ENCODE measurements at places on chromosomes 2 and 18.
A peak's percentile ranks its signal among the peaks of the same experiment; 100 is the strongest.

GRCh38 chr2:36371928-36372391 is 16.4 kb downstream of the CRIM1 start:
- DNase-seq: no peak

GRCh38 chr2:103959174-103960128 is 894.5 kb upstream of the POU3F3 start:
- peak; percentile 75 for DNase-seq

DNA sequence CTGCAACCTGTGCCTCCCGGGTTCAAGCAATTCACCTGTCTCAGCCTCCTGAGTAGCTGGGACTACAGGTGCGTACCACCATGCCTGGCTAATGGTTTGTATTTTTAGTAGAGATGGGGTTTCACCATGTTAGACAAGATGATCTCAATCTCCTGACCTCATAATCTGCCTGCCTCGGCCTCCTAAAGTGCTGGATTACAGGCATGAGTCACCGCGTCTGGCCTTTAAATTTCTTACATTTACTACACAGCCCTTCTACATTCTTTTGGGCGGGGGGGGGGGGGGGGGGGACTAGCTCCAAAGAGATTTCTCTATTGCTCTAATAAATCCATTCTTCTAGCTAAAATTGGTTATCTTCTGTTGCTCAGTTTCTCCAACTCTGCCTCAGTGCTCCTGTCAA is 964.9 kb upstream of the ACVR2A start:
- DNase-seq: no peak

GRCh38 chr2:121061633-121062032 is 223.4 kb downstream of the TFCP2L1 start:
- no peak for DNase-seq

DNA sequence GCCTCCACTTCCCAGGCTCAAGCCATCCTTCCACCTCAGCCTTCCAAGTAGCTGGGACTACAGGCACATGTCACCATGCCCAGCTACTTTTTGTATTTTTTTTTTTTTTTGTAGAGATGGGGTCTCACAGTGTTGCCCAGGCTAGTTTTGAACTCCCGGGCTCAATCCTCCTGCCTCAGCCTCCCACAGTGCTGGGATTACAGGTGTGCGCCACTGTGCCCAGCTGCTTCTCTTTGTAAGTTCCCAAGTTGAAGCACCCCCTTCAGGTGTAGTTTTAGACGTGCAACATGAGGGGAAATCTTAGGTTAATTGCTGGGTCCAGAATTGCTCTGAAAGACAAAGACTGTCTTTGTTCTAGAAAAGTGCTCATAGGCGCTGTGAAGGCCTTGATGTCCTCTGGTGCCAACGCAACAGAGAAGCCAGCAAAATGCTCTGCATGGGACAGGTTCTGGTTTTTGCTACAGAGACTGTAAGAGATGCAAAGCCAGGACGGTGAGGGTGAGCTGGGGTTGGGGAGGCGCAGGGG is 46.6 kb downstream of the RRM2 start:
- DNase-seq: no peak

DNA sequence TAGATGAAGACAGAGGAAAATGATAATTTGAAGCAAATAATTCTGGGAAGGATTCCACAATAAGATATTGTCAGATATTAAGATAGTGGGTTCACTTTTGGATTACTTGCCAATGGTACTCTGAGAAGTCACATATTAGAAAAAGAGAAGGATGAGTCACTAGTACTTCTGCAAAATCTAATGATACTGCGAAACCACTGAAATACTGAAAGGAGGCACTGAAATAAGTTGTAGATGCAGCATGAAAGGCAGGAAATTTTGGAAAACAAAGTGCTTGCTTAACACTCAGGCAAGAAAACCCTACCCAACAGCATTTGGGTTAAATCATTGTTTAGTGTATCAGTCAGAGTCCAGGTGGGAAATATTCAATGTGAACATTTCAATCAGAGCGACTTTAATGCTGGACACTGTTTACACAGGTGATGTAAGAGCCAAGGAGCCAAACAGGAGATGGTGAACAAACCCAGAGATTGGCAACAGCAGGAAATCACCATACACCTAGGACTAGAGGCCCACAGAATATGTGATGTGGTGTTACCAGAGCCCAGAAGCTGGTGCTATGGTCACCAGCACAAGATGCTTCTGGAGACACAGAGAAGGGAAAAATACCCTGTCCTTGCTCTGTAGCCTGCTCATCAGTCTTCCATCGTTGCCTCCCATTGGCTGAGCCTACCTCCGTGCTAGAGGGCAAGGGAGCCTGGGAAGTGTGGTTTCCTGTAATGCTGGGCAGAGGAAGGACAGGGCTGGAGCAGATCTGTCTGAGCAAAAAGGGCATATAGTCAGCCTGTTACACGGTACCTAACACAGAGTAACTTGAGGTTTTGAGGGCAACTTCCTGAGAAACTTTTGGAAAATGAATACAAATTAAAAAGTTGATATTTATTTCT is 204.7 kb upstream of the ITGA4 start:
- DNase-seq: no peak

DNA sequence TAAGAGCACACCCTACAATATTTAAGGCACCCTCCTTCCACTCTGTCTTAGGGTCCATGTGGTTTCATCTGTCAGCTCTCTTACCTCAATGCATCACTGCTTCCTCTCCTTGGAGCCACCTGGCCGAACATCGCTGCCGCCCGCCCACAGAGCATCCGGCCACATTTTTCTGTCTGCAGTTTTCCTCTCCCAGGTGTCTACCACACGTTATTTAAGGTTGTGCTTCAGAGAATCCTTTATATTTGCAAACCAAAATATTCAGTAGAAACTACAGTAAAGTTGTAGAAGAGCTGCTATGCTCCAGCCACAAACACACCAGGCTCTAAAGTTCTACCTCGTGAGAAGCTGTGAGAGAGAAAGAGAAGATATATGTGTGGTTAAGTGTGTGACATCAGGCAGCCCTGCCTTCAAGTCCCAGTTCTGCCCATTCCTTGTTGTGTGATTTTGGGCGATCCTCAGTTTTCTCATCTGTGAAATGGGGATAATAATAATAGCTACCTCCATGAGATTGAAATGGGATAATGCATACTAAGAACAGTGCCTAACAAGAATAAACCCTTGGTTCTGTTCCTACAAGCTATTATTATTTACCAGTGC is 4.9 kb upstream of the STK17B start:
- no peak for DNase-seq

DNA sequence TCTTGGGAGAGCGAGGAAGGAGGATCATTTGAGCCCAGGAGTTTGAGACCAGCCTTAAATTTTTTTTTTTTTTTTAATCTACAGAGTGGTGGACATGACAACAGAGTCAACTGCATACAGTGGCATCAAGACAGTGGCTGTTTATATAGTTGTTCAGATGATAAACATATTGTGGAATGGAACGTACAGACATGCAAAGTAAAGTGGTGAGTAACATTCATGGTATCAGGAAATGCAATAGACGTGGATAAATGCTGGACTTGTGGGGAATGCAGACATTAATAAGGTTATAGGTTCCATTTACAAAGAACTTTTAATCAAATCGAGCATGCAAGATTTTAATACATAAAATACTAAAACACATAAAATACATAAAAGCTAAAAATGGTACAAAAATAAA is 11.9 kb downstream of the WDR43 start:
- no peak for DNase-seq

DNA sequence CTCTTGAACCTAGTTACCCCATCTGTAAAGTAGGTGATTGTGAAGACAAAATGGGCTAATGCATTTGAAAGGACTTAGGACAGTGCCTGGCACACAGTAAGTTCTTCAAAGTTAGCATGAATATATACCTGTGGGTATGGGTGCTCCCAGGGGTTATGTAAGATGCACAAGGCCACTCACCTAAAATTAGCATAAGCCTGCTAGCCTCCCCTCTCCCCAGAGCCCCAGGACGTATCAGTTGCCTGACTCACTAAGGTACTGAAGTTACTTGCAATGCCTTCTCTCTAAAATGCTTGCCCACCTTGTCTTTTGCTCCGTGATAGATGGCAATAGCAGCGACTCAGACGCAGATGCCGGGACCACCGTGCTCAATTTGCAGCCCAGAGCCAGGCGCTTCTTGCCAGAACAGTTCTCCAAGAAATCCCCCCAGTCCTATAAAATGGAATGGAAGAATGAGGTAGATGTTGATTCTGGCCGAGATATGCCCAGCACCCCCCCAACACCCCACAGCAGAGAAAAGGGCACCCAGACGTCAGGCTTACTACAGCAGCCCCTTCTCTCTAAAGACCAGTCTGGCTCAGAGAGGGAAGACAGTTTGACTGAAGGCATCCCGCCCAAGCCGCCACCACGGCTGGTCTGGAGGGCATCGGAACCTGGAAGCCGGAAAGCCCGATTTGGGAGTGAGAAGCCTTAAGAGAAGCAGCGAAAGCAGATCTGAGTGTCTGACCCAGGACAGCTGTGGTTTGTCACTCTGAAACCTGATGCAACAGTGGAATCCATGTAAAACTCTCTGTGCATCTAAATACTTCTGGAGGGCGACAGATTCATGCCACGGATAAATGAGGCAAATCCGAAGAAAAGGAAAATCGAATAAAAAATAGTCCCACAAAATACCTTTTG is 53.8 kb upstream of the TMEM182 start:
- no peak for DNase-seq

DNA sequence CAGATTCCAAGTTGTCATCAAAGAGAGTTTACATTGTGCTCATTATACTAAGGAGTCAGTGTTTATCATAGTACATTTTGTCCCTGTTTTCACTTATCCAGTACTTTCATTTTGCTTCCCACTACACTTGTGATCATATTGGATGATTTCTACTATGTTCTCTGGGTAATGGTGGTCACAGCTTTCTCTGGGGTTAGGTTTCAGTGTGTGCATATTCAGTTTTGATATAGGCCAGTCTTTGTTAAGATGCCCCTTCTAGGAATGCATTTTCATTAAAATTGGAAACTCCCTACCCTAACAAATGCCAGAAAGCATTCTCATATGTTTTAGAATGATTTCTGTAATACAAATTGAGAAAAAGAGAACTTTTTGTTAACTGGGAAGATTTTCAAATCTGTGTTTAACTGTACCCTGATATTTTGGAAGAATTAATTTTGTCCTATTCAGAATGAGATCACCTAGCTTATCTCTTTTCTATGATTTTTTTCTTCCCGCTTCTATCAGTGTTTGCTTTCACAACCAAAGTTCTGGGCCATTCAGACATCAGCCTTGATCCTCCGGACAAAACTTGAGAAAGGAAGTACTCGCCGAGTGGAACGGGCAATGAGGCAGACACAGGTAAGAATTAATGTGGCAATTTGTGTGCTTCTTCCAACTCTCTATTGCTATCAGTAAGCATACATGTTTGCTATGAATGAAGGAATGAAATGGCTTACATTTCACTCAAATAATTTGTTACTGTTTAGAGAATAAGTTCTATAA is 74.6 kb downstream of the TTC27 start:
- DNase-seq: no peak

- no peak for DNase-seq
Observed at GRCh38 chr2:10541775-10542432, 93.8 kb upstream of the ODC1 start.

DNA sequence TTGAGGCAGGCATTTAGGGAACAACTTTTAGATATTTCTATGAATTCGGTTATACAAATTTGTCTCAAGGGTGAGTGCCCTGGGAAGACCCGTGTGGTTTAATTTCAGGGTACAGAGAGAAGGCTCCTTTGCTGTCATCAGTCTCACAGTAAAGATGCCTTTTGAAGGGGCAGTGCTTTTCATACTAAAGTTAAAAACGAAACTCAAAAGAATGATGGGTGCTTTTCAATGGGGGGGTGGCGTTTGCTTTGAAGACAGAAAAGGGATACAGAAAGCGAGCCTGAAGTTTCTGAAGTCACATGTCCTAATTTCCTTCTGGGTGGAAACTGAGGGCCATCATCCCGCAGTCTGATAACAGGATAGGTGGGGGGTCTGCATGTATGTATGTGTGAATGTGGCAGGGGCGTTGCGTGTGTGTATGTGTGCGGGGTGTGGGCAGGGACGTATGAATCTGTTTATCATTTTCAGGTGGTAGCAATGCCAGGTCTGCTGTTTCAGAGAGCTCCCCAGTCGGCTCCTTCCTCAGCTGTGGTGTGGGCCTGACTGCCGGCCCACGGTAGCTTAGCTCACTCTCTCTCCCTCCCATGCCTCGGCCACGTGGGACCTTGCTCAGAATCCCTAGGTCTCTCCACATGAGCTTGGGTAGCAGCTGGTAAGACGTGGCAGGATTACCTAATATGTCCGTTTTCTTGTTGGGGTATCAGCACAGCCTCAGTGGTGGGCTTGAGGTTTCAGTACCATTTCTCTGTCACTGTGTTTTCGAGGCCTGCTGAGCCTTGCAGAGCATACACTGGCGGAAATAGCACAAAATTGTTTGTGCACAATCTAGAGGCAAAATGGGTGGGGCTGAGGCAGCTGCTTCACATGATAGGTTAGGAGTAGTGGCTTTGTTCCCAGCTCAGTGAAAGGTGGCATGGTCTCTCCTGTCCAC is 32.7 kb downstream of the ARHGAP25 start:
- DNase-seq: no peak

DNA sequence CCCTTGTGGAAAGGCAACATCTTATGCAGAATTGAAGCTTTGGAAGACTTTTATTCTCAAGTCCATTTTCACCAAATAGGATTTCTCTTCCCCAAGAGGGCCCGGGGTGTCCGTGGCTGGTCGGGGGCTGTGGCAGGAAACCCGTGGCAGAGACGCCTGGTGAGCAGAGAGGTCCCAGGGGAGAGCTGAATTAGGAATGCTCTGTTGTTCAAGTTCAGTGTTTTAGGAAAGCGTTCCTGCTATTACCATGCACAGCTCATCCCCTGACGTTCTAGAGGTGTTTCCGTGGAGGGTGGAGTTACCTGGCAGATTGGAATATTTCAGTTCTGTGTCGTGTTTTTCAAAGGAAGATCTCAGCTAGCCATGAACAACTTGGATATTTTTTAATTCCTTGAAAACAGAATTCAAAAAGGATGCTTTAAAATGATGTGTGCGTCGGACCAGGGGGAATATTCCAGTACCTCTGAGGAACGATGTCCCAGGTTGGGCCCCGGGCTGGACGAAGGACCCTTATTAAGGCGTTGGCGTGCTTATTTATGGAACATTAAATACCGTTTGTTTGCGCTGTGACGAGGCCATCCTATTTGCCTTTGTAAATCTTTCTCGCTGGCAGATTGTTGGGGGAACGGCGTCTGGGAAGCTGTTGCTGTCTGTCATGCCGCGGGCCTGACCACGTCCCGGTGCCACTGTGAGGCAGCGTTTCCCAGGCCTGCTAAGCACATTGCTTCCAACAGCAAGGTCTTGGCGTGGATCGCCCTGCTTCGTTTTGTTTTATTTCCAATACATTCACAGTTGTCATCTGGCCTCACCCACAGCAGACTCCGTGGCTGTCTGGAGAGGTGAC is 8.2 kb downstream of the NFATC1 start:
- no peak for DNase-seq

GRCh38 chr2:104745846-104746245 is 108.1 kb upstream of the POU3F3 start:
- no peak for DNase-seq

DNA sequence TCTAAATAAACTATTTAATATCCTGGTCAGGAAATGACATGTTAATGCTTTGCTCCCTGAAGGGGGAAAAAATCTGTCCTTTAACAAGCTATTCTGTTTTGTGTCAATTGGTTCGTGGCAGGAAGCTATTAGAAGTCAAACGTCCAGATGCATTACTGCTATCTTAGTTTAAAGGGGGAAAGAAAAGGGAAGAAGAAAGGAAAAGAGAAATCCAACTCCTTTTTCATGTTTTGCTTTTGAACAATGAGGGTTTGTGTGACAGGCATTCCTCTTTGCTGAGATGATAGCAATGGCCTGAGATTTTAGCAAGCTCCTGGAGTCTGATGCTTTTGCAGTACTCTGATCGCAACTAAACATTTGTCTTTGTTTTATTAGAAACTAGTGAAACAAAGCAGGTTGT is 24.6 kb downstream of the TRIB2 start:
- no peak for DNase-seq
